Activated effector memory CD4-positive, alpha-beta T cell treated with Interleukin-2 at 50 U/mL for 16 hours (primary cell): ENCODE measurements at places on chromosomes 1 and 21.

- no peak for DNase-seq
Measured at GRCh38 chr1:90100566-90100965, 105.7 kb downstream of the ZNF326 start.

GRCh38 chr1:94633051-94633450 lies 91.5 kb upstream of the F3 start:
- no peak for DNase-seq

- no peak for DNase-seq
Measured at GRCh38 chr1:211653959-211654496, 21.4 kb downstream of the NEK2 start.

DNA sequence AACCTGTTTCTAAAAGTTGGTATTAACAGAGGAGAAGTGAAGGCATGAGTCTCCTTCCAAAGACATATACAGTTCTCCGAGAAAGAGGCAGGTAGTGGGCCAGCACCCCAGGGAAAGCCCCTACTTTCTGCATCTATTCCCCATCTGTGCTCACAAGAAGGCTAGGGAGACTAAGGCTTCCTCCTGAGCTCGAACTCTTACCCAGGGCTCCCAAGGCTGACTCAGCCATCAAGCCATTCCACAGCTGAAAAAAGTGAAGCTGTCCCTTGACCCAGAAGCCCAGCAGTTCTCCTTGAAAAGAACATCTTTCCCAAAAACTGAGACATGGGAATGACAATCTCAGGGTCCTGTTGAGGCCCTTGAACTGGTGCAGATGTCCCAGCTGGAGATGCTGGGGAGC lies 1.9 kb upstream of the PADI3 start:
- DNase-seq: no peak

DNA sequence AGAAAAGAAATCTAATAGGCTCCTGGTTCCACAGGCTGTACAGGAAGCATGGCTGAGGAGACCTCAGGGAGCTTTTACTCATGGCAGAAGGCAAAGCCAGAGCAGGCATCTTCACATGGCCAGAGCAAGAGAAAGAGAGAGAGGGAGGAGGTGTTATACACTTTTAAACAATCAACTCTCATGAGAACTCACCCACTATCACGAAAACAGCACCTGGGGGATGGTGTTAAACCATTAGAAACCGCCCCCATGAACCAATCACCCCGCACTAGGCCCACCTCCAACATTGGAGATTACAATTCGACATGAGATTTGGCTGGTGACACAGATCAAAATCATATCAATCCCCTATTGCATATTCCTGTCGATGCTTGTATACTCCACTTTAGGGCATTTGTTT lies 93.5 kb downstream of the MRPL39 start:
- no peak for DNase-seq

DNA sequence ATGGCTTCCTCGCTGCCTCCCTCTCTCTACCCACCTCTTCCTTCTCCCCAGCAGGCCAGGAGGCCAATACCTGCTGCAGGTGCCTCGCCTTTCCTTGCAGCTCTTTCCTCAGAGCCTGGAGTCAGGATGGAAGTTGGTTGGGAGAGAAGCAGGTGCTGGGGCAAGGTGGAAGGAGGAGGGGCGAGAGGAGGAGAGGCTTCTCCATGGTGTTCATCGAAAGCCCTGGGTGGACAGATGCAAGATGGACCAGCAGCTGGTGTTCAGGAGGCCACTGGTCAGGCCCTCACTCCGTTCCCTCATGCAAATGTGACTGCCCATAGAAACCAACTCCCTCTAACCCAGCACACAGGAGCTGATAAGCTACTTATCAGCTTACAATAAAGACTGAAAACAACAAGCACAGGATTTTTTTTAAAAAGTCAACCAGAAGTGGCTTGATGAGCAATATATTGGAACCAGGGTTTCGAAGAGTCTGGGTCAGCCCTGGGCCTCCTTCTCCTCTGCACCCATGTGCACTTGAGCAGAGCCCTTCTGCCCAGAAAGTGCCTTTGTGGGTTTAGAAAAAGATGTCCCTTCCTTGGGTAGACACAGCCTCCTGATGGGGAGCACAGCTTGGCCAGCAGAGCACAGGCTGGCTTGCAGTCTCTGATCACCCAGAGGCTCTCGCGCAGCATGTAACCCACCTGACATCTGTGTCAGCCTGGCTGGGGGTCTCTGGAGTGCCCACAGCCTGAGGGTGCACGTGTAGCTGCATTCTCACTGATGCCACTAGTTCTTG lies 16.6 kb upstream of the GSTM4 start:
- no peak for DNase-seq

- no peak for DNase-seq
Measured at GRCh38 chr1:15311880-15312279, 64.9 kb downstream of the FHAD1 start.

- no peak for DNase-seq
Measured at GRCh38 chr1:167483790-167484189, 34.5 kb downstream of the CD247 start.
